ENCODE measurements at places on chromosomes 5 and 9. TPM values are rescaled to one million over a fixed set of nuclear protein-coding genes. Genes with fewer than 3 reads are reported as not detected.

Gene UGT3A1
- total RNA-seq, result not detected

Gene DAB2IP
- total RNA-seq, result 17.1 TPM

Gene SPINK7
- total RNA-seq, result not detected

Gene ZNF366
- total RNA-seq, result 1.1 TPM

DNA sequence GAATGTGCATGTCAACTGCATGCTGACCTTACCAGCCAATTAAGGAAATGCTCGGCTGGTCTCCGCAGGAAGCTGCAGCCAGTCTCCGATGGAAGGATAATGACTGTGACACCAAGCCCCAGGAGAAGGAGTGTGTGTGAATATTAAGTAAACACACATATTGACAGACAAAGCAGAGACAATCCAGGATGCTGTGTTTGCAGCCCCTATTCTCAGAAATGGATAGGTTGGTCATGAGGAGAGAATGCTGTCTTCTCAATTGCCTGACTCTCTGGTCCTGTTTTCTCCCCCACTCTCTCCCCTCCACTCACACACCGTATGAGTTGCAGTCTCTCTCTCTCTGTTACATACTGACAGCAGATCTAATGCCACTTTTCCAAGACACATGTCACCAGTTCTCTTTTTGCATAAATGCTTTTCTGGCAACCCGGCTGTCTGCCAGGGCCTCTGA is 85.7 kb downstream of the EPB41L4A start:
- no peak for DNase-seq

Gene SEMA5A
- 27.5 TPM for total RNA-seq

Gene AMBP
- total RNA-seq, result not detected

GRCh38 chr5:178208540-178209227 is 4.4 kb downstream of the HNRNPAB start:
- DNase-seq, result no peak

Gene CNTLN
- 28.9 TPM for total RNA-seq

DNA sequence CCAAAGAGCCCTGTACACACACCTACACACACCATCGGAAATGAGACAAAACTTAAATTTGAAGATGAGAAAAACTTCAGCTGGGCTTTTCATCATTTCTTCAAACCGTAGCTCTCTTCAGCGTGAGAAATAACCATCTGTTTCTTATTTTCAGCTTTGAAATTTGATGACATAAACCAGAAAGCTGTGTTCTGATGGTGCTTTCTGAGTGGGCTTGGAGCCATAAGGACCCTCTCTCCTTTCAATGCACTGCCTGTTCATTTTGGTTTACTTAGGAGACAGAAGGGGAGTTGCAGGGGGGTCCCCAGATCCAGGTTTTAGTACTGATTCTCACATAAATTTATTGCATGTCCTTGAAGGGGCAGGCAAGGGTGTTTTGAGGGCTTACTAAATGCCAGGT is 9.5 kb downstream of the FBXO10 start:
- no peak for DNase-seq

DNA sequence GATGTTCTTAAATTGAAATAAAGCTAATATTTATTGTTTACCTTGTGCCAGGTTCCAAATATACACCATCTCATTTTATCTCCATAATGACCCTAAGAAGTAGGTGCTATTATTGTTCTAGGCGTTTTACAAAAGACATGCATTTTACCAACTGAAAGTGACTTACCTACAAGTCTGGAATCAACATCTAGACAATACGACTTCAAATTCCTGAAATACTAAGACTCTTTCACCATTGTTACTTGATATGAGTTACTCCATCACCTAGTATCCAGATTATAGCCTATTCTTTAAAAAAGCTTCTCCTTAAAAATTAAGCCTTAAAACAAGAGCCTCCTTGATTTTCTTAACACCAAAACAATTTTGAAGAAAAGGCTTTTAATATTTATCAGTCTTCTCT is 13.3 kb downstream of the HACD4 start:
- no peak for DNase-seq

DNA sequence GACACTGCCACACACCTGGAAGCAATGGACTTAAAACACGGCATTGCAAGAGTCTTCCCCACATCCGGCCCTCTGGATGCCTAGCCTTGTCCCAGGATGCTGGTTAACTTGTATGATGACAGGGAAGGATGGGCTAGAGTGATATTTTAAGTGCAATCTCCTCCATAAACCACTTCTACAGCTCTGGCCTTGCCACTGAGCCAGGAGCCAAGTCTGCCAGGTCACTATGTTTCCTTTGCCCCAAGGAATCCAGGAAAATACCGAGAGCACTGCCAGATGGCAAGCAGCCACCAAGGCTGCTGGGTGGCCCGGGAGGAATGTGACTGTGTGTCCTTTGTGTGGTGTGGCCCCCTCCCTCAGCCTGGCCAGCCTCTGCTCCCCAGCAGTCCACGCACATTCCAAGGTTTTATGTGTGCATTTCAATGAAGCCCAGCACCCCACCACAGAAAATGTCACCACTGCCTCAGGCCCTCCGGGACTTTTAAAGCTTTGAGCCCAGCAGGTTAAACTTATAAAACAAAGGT is 106.0 kb downstream of the FRMD3 start:
- DNase-seq, result peak; percentile 4

DNA sequence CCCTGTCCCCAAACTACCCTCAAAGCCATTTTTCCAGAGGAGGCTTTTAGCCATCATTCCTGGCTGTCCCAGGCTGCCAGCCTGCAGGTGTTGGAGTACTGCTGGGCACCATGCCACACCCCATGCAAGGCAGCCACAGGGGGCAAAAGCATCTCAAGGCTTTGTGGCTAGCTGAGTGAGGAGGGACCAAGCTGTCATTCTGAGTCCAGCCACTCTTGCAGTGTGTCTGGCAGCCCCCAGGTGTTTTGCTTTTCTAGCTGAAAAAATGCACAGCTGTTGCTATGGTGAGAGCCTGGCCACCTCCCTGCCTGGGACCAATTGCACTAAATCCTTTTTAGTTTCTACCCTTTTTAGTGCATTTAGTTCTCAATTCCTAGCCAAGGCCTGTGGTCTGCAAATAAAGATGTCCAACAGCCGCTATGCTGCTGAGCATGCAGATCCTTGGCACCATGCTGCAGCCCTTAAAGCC is 50.4 kb upstream of the PTGS1 start:
- peak; percentile 34 for DNase-seq

- peak; percentile 36 for DNase-seq
Measured at GRCh38 chr5:149517461-149518122, 33.6 kb downstream of the CSNK1A1 start.

DNA sequence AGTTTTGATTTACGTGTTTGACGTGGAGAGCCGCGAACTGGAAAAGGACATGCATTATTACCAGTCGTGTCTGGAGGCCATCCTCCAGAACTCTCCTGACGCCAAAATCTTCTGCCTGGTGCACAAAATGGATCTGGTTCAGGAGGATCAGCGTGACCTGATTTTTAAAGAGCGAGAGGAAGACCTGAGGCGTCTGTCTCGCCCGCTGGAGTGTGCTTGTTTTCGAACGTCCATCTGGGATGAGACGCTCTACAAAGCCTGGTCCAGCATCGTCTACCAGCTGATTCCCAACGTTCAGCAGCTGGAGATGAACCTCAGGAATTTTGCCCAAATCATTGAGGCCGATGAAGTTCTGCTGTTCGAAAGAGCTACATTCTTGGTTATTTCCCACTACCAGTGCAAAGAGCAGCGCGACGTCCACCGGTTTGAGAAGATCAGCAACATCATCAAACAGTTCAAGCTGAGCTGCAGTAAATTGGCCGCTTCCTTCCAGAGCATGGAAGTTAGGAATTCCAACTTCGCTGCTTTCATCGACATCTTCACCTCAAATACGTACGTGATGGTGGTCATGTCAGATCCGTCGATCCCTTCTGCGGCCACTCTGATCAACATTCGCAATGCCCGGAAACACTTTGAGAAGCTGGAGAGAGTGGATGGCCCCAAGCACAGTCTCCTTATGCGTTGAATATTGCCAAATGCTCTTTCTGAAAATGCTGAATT is 850 bp downstream of the RRAGA start:
- peak; percentile 53 for DNase-seq

DNA sequence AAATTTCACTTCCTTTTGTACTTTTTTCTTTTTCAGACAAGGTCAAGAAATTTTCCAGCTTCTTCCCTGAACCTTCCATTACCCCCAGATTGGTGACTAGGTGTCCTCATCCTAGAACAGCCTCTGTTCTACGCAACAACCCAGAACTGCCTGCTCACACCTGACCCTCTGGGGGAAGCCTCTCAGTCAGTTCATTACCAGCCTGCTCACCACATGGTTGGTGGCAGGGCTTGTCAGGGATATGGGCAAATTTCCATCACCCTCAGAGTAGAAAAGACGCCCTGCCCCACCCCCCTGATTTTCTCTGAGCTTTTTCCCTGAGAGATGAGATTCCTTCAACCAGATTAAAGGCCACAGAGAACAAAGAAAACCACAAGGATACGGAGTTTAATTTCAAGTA is 5.3 kb upstream of the CFAP95 start:
- no peak for DNase-seq

DNA sequence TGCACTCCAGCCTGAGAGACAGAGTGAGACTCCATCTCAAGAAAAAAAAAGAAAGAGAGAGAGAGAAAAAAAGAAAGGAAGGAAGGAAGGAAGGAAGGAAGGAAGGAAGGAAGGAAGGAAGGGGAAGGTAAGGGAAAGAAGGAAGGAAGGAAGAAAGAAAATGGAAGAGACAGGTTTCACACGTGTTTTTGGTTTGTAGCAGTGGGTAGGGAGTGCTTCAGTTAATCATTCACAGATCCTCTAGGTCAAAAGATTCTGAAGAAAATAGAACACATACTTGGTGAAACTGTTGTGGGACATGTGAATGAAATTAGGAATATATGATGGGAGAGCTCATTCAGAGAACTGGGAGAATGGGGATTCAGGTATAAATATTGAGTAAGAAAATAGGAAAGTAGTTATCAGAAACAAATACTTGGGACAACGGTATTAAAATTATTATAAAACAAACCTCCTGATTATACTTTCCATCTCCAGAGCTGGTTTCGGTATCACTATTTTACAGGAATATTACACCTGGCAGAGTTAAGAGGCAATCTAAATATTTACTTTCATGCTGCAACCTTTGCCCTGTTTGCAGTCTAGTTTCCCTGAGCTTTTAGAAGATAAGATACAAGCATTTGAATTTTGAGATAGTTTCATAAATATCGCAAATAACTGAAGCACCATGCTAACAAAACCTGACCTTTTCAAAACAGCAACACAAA is 37.2 kb downstream of the MARVELD2 start:
- no peak for DNase-seq

- DNase-seq, result no peak
Measured at GRCh38 chr9:15213249-15213648, 93.8 kb downstream of the TTC39B start.

- DNase-seq, result no peak
Measured at GRCh38 chr9:91536211-91536691, 112.6 kb upstream of the NFIL3 start.

Gene C9orf153
- 1.6 TPM for total RNA-seq

DNA sequence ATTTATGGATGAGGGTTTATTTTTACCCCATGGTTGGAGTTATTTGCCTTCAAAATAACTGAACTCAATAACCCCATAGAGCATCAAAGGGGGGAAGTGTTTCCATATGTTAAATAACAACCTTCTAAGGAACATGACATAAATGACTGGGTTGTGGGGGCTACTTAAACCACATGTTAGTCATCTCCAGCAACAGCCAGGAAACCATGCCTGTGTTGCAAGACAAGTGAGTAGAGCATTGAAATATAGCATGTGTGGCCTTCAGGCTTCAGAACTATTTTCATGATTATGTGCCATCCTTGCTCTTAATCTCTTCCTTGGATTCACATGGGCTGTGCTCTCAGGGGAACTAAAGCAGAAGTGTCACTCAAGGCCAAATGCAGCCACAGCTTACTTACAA is 431.2 kb downstream of the AGTPBP1 start:
- DNase-seq, result no peak

- no peak for DNase-seq
Measured at GRCh38 chr9:135023088-135023785, 64.2 kb upstream of the OLFM1 start.

- no peak for DNase-seq
Measured at GRCh38 chr9:72703574-72703973, 182.2 kb downstream of the TMC1 start.

- DNase-seq, result peak; percentile 29
Measured at GRCh38 chr9:137757139-137757538, 120.4 kb upstream of the CACNA1B start.

Gene LRRC19
- not detected for total RNA-seq

DNA sequence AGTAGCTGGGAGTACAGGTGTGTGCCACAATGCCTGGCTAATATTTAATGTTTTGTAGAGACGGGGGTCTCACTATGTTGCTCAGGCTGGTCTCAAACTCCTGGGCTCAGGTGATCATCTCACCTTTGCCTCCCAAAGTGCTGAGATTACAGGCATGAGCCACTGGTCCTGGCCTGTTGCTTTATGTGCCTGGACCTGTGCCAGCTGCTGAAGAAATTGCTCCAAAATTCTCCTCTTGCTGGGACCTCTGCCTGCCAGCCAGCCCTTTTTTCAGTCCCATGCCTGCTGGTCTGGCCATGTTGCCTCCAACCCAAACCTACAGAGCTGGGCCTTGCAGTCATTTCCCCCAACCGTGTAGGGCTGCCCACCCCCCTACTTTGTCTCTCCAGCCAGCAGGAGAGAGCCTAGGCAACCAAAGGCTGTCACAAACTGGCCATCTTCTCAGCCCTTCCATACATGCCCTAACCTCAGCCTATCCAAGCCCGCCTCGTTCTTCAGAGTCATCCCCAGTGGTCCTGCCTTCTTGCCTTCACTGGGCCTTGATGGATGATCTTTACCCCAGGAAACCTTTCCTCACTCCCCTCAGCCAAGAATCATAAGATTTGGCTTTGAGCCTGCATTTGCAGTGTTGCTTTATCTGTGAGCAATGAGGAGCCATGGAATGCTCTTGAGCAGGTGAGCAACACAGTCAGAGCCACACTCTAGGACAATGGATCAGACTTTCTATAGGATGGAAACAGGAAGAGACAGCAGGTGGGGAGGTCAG is 27.4 kb upstream of the SYNPO start:
- DNase-seq, result peak; percentile 52

DNA sequence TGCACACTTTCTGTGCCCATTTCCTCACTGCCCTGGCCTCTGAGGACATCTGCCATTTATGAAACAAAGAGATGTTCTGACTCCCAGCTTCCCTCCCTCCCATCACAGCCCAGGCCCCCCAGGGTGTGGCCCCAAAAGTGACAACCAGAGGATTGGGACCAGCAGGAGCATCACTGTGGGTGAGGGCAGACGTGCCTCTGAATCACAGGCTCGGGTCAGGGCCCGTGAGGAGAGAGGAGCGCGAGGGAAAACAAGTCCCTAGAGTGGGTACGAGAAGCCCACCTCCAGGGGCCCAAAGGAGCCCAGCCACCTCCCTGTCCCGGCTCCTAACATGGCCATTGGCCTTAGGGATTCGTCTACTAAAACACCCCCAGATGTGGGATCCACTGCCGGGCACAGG is 138.0 kb upstream of the FSTL4 start:
- DNase-seq, result no peak

GRCh38 chr9:119509291-119509905 is 140.2 kb upstream of the BRINP1 start:
- DNase-seq, result no peak

GRCh38 chr5:179795049-179795862 is 1.5 kb downstream of the LTC4S start:
- DNase-seq, result no peak

Gene GNA14
- 9.0 TPM for total RNA-seq

Gene ECM2
- total RNA-seq, result 10.1 TPM

GRCh38 chr5:155605920-155606319 is 592.4 kb downstream of the KIF4B start:
- no peak for DNase-seq

- no peak for DNase-seq
Measured at GRCh38 chr5:90054612-90055011, 354.9 kb downstream of the CETN3 start.

- DNase-seq, result no peak
Measured at GRCh38 chr5:154567155-154567554, 89.1 kb upstream of the HAND1 start.

Gene IL13
- total RNA-seq, result not detected
